ENCODE measurements at places on chromosomes 3 and 15. TPM values are rescaled to one million over a fixed set of nuclear protein-coding genes. Genes with fewer than 3 reads are reported as not detected.

DNA sequence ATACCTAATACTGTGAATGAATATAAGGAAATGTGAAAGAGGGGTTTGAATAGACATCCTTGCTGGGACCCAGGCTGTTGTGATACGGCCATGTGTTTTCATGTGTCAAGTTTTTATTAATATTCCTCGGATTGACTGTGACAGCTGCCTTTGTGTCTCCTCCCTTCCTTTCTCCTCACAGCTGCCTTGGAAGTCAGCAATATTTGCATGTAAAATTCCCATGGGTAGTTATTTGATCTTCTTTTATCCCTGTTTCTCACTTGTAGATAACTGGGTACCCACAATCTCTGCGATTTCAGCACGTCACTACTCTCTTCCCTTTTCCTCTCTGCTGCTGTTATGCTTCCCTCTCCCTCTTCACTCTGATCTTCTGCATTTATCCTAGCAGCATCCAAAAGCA lies 9.4 kb downstream of the GPR156 start:
- no peak for DNase-seq

GRCh38 chr3:134765468-134765867 lies 29.6 kb upstream of the EPHB1 start:
- DNase-seq: no peak

GRCh38 chr3:38157595-38157994 lies 7.7 kb upstream of the OXSR1 start:
- no peak for DNase-seq

Gene SLC6A1
- total RNA-seq: not detected

- no peak for DNase-seq
These were observed 75.4 kb downstream of the CMTM8 start for GRCh38 chr3:32313723-32314473.

All from HFFc6 (cell line).